ENCODE measurements at places on chromosomes 7 and 10.
A peak's percentile ranks its signal among the peaks of the same experiment; 100 is the strongest.

- DNase-seq, result no peak
These were observed 816 bp downstream of the UCMA start for GRCh38 chr10:13233358-13233757.

DNA sequence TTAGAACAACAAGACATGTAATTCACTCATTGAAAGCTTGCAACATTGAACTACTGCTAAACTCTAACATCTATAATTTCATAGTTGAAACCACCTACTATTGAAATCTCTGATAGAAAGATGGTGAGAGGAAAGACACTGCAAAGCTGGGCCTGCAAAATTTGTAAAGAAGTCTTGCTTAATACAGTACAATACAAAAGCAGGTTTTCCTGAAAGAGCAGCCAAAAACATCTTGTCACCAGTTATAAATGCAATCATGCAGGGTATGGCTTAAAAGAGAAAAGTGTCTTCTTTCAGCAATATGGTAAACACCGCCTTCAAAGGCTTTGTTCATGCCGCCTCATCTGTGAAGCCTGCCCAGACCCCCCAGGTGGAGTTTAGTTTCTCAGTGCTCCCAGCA, 109.2 kb downstream of the ANK3 start:
- DNase-seq, result no peak

DNA sequence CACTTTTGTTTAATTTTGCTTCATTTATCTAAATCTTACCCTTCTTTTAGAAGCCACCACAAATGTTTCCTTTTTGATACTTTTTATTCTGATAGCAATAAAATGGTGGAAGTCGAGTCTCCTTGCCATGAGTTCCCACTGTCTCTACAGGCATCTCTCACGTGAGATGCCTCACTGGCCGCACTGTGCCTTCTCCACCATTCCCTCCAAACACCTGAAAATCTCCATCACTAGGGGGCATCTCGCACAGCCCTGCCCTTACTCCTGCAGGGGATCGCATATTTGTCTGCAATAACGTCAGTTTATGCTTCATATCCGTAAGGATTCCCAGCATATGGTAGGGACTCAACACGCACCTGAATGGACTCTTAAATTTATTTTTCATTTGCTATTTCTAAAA, 56.3 kb upstream of the NCAPG2 start:
- no peak for DNase-seq

DNA sequence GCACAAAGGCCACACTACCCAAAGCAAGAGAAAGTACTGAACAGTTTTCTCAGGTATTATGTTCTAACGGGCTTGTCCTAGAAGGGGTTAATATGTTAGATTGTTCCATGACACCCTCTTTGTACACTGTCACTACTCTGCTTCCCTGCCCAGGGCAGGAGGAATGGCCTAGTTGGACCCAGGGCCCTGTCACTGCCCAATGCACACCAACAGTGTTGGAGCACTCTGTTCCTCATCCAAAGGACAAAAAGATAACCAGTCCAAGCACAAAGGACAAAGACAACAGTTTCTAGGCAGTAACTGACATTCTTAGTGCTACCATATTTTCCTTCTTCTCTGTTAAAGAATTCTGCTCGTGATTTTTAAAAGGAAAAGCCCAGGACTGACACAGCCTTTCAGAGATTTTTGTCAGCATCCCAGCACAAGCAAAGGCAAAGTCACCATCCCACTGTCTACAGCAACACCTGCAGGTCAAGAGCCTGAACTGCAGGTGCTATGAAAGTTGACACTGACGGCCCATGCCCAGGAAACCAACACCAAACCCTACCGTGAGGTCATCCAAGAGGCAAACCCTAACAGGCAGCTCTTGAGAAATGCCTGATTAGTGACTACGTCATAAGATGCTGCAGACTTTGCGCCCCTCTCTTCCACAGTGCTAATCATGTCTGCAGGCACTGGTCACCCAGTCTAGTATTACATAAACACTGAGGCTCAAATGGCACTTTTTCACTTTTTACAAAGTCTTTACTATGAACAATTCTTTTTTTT, 13.2 kb downstream of the NUDCD3 start:
- DNase-seq, result peak; percentile 90

DNA sequence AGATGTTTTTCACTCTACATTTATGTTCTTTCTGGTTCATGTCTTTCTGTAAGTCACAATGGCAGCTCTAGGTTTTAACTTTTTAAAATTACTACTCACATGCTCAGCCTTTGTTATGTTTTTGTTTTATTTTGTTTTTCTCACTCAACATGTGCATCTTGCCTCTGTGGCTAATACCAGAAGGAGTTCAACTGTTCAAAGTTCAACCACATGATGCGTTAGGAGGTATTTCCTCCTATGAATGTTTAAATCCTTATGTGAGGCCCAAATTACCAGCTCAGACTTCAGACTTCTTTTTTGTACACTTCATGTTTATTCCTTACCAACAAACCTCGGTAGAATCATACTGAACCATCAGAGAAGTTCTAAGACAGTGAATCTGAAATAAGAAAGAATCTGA, 151.6 kb downstream of the MALRD1 start:
- no peak for DNase-seq

DNA sequence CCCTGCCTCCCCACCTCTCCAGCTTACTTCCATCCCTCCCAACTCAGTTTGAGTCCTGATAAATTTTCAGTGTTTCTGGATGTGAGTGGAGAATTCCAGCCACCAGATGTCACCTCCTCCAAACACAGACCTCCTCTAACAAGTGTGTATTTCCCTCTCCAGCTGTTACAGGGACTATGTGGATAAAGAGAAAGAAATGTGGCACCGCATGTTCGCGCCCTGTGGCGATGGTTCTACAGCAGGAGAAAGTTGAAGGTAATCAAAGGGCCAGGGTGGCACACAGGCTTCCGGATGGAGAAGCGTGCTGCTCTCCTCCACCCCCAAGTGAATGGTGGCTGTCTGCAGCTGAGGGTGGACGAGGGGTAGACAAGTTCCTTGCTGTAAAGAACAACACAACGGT, 14.7 kb downstream of the FKBP6 start:
- peak; percentile 73 for DNase-seq

- no peak for DNase-seq
These were observed 1128.5 kb downstream of the TYW1 start for GRCh38 chr7:68125168-68125567.

DNA sequence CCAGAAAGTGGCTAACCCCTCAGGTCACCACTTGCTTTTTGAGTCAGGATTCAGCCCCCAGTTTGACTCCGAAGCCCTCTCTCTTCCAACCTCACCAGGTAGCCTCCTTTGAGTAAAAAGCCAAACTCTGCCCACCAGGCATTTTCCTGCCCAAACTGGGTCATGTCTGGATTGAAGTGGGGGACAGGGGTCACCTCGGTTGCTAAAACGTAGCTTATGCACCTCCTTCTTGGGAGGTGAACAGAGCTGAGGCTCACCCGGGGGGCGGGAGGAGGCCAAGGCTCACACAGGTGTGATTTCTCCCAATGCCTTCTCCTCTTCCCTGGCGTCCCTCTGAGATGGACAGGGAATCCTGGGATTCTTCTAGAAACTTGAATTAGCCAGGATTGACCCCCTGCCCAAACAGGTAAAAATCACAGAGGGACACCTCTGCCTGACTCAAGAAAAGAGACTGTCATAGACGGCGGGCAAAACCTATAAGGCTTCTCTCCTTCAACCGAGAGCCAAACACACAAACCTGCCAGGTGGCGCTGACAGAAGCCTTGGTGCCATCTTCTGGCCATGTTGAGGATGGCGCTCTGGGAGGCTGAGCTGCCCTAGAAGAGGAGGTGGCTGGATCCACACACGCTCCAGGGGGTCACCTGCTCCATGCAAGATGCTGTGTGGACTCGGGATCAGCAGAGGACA, 51.6 kb downstream of the PRLHR start:
- DNase-seq, result peak; percentile 20

DNA sequence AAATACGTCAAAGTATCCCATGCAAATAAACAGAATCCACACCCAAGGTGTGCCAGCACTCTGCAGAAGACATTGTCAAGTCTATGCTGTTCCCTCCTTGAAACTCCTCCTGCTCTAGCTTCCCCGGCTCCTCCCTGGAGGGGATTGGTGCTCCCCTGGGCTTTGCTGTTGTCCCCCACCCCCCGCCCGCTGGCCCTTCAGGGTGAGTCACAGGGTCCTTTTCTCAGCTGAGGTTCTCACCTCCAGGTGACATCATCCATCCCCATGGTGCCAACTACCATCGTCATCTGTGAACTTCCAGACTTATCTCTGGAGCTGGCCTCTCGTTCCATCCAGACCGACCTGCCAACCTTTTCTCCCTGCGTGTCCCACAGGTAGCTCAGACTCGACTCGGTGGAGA, 77.0 kb downstream of the ITIH5 start:
- DNase-seq, result no peak

DNA sequence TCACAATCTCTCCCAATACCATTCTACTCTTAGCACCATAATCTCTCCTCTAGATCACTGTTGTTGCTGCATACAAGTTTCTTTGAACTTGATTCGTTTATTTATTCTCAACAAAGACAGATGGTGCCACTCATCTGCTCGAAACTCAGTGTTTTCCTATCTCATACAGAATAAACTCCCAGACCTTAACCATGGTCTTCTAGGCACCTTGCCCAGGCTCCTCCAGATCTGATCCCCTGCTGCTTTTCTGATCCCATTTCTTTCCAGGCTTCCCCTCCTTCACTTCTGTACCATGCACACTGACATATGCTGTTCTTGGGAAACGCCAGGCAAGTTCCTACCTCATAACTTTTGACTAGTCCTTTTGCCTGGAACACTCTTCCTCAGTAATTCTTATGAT, 645.7 kb downstream of the DNAJB9 start:
- DNase-seq, result no peak

DNA sequence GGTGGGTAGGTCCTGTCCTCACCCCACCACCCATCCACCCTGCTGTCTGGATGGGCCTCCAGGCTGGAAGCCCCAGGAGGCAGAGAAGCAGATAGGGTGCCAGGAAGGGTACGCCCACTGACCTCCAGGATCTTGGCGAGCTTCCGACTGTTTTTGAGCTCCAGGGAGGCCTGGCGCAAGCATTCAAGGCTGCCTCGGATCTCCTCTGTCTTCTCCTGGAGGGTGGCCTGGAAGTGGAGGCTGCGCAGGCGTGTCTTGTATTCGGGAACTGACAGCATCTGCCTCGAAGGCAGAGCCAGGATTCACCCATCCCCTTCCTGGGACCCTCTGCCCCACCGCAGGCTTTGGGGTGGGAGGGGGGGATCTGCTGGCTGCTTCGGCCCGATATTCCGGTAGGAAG, 48.4 kb downstream of the GRID2IP start:
- DNase-seq, result no peak

DNA sequence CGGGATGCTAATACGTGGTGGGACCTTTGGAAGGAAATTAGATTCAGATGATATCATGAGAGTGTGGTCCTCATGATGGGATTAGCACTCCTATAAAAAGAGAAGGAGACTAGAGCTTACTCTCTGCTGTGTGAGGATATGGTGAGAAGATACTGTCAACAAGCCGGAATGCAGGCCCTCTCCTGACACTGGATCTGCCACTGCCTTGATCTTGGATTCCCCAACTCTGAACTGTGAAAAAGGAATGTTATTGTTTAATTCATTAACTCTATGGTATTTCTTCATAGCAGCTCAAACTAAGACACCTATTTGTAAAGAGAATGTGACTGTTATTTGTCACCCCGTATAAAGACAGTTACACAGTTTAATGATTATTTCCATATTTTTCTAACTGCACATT, 1227.5 kb upstream of the C7orf33 start:
- DNase-seq, result no peak

GRCh38 chr10:42836771-42837468, 54.3 kb downstream of the BMS1 start:
- peak; percentile 29 for DNase-seq

DNA sequence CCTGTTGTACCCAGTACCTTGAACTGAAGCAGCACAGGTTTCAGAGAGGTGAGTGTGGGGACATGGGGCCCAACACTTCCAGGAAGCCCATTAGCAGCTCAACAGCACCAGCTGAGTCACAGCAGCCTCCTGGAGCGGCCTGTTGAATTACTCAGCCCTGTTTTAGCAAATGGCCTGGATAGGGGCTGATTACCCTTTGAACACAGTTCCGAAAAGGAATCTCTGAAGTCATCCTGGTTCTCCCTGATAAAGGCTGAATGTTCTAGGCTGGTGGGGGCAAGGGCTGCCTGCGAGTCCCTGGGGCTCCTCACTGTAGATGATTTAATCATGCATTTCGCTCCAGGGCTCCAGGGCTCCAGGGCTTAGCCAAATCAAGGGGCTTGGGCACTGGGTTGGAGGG, 287.5 kb downstream of the GRID1 start:
- peak; percentile 18 for DNase-seq

- no peak for DNase-seq
These were observed 1089.6 kb upstream of the SORCS1 start for GRCh38 chr10:108254089-108254488.

- no peak for DNase-seq
These were observed 177.0 kb upstream of the KMT2E start for GRCh38 chr7:104836976-104837375.

GRCh38 chr10:79144351-79145173, 75.8 kb downstream of the ZMIZ1 start:
- no peak for DNase-seq

DNA sequence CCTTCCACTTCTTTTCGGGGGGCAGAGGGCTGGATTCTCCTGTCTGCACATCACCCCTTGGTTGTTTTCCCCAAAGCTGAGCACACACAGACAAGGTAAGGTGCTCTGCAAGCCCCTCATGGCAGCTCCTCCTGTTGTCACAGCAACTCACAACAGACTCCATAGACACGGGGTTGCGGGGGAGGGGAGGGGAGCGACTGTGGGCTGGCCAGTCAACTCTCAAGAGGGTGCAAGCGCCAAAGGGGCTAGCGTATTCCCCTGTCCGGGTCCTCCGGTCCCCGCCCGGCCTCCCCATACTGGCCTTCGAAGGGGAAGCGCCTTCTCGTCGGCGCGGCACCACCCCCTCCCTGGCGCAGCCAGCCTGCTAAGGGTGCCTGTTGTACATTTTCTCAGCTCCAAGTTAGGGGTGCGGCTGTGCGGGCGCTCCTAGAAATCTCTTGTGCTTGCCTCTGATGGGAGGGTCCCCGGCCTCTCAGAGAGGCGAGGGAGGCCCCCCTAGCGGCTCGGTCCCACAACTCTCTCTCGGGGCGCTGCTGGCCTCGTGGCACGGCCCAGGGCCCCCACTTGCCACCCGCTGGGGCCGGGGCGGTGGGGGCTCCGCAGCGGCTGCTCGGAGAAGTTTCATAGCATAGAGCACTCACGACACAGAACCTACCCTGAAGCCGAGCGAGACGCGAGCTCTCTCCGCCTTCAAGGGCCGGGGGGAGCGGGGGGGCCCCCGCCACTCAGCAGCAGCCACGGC, 498 bp downstream of the RHOBTB1 start:
- DNase-seq, result peak; percentile 73

- DNase-seq, result no peak
These were observed 432.7 kb upstream of the SEMA3A start for GRCh38 chr7:84627250-84627649.

- DNase-seq, result peak; percentile 76
These were observed 7.1 kb downstream of the SHH start for GRCh38 chr7:155804897-155805825.

Data from cardiac fibroblast (primary cell).